ENCODE measurements at places on chromosomes 1 and 21.

GRCh38 chr1:221487781-221488524 lies 253.9 kb downstream of the DUSP10 start:
- H3K4me3 ChIP-seq: no peak overlapping the region
- peaks cover 2% of the 10 kb centered on the region for H3K27me3 ChIP-seq
- no peak overlapping the region for H3K27ac ChIP-seq
- peaks cover 9% of the 10 kb centered on the region for H3K4me1 ChIP-seq
- no peaks in the 10 kb centered on the region for H3K36me3 ChIP-seq

DNA sequence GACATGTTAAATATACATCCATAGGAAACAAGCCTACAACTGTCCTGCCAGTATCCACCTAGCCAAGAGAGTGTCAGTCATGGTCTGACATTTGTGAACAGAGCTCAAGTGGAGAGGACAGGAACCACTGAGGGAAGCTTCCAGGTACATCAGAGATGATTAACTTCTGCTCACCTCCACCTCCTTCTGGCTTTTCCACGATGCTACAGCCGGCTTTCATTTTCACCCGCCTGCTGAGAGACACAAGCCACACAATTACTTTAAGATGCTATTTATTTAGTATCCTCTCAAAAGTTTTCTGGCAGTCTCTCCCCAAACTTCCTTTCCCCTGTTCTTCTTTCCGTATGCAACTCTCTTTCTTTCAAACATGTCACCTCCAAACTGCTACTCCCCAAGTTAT lies 2.1 kb downstream of the ETV3 start:
- H3K4me1 ChIP-seq: peaks cover 88% of the 10 kb centered on the region
- H3K4me3 ChIP-seq: peak overlapping the region; percentile 97
- H3K27me3 ChIP-seq: no peaks in the 10 kb centered on the region

GRCh38 chr1:238772322-238772721 lies 614.0 kb upstream of the CHRM3 start:
- no peaks in the 10 kb centered on the region for H3K4me1 ChIP-seq
- DNase-seq: no peak
- H3K36me3 ChIP-seq: no peaks in the 10 kb centered on the region
- H3K27me3 ChIP-seq: no peaks in the 10 kb centered on the region
- H3K4me3 ChIP-seq: no peak overlapping the region

- H3K4me1 ChIP-seq: peaks cover under 1% of the 10 kb centered on the region
- no peaks in the 10 kb centered on the region for H3K27me3 ChIP-seq
- no peak for DNase-seq
- no peak overlapping the region for H3K4me3 ChIP-seq
- H3K27ac ChIP-seq: no peak overlapping the region
- H3K36me3 ChIP-seq: peaks cover 3% of the 10 kb centered on the region
These were observed 9.4 kb upstream of the MFAP2 start for GRCh38 chr1:16989676-16990391.

- DNase-seq: no peak
- H3K27ac ChIP-seq: no peak overlapping the region
- no peak overlapping the region for H3K4me3 ChIP-seq
- no peaks in the 10 kb centered on the region for H3K27me3 ChIP-seq
These were observed 71.1 kb downstream of the RABGAP1L start for GRCh38 chr1:174230399-174230798.

DNA sequence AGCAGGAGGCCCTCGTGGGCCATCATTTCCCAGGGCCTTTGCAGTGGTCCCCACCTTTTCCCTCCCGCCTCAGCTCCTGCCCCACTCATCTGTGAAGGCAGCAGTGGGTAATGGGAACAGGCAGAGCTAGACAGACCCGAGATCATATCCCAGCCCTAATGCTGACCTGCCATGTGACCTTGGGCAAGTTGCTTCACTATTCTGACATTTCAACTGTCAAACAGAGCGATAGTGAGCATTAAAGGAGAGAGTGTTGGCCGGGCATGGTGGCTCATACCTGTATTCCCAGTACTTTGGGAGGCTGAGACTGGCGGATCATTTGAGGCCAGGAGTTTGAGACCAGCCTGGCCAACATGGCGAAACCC lies 51.7 kb downstream of the RPS6KA1 start:
- no peaks in the 10 kb centered on the region for H3K4me1 ChIP-seq
- peaks cover 11% of the 10 kb centered on the region for H3K27me3 ChIP-seq
- H3K36me3 ChIP-seq: no peaks in the 10 kb centered on the region
- DNase-seq: no peak
- no peak overlapping the region for H3K27ac ChIP-seq

GRCh38 chr1:89732643-89733222 lies 88.1 kb upstream of the LRRC8D start:
- H3K36me3 ChIP-seq: no peaks in the 10 kb centered on the region
- H3K4me1 ChIP-seq: peaks cover 9% of the 10 kb centered on the region
- H3K27me3 ChIP-seq: peaks cover 3% of the 10 kb centered on the region
- no peak overlapping the region for H3K4me3 ChIP-seq
- no peak for DNase-seq
- no peak overlapping the region for H3K27ac ChIP-seq

DNA sequence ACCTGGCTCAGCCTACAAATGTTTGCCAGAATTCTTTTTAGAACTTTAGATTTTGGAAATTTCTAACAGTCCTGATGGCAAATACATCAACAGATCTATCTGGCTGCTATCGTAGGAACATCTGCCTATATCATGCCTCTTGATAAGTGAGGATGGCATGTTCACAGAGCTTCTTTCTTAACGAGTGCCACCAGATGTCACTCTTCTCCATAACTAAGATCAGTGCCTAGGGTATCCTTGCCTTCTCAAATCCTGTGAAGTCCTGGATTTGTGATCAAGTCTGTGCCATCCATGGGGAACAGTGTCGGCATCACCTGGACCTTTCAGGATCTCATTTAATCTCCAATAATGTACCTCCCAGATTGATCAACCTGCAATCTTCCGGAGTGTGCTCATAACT lies 36.5 kb upstream of the CD5L start:
- no peak overlapping the region for H3K4me3 ChIP-seq
- H3K27me3 ChIP-seq: peaks cover 18% of the 10 kb centered on the region
- no peaks in the 10 kb centered on the region for H3K4me1 ChIP-seq
- no peak for DNase-seq
- H3K36me3 ChIP-seq: no peaks in the 10 kb centered on the region
- no peak overlapping the region for H3K27ac ChIP-seq

DNA sequence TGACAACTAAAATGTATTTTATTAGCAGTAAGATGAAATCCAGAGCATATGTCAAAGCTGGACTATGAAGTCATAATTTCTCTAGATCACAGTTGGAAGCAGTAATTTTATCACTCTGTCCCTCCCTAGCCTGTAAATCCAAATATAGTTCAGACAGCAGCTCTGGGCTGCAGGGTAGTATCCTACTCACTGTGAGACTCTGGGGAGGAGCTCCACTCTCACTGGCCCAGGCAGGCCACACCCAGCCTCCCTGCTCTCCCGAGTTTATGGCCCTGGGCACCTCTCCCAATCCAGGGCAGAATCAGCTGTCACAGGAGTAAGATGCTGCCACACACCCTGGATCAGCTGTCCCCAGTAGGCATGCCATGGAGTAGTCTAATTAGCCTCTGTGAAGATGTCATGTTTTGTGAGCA lies 131.1 kb downstream of the HLCS start:
- DNase-seq: no peak
- no peaks in the 10 kb centered on the region for H3K36me3 ChIP-seq
- no peak overlapping the region for H3K4me3 ChIP-seq
- no peaks in the 10 kb centered on the region for H3K4me1 ChIP-seq
- no peaks in the 10 kb centered on the region for H3K27me3 ChIP-seq

GRCh38 chr1:93414749-93415148 lies 33.2 kb upstream of the FNBP1L start:
- H3K27ac ChIP-seq: no peak overlapping the region
- H3K4me1 ChIP-seq: no peaks in the 10 kb centered on the region
- no peak for DNase-seq
- H3K36me3 ChIP-seq: no peaks in the 10 kb centered on the region

DNA sequence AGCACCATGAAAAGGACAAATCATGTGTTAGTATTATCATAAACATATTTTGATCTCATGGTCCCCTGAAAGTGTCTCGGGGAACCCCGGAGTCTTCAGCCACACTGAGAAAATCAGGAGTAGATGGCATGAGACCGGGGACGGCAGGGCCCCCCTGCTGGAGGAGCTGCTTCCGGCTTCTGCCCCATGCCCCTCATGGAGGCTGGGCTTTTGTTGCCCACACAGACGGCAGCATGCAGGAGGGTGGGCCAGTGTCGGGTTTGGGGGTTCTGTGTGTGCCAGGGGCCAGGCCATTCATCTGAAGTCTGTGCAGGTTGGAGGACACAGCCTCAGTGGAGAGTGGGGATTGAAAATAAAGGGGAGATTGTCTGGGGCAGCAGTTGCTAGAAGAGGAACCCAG lies 75.1 kb upstream of the CD34 start:
- no peak overlapping the region for H3K27ac ChIP-seq
- H3K4me1 ChIP-seq: peaks cover 3% of the 10 kb centered on the region
- DNase-seq: no peak
- peaks cover 74% of the 10 kb centered on the region for H3K27me3 ChIP-seq
- no peak overlapping the region for H3K4me3 ChIP-seq
- no peaks in the 10 kb centered on the region for H3K36me3 ChIP-seq

DNA sequence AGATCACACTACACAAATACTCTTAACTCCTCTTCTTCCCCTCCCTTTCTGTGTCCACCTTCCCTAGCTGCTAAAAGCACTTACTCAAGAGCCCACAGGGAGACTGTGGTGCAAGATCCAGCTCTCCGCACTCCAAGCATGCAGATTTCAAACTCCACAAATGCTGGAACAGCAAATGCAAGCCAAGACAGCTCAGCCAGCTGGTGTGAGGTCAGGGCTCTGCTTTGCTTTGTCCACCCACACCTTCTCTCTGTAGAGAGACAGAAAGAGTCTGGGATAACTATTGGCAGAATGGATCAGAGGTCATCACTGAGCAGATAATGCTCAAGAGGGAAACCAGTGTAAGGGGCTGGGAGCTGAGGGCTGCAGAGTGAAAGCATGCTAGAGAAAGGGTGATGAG lies 45.2 kb upstream of the DPT start:
- peaks cover 3% of the 10 kb centered on the region for H3K4me1 ChIP-seq
- H3K27me3 ChIP-seq: peaks cover 2% of the 10 kb centered on the region
- H3K27ac ChIP-seq: no peak overlapping the region
- H3K4me3 ChIP-seq: no peak overlapping the region

GRCh38 chr1:209882942-209883340 lies 55.1 kb upstream of the SYT14 start:
- no peak overlapping the region for H3K4me3 ChIP-seq
- no peak for DNase-seq
- H3K27ac ChIP-seq: no peak overlapping the region
- H3K27me3 ChIP-seq: peaks cover 50% of the 10 kb centered on the region

DNA sequence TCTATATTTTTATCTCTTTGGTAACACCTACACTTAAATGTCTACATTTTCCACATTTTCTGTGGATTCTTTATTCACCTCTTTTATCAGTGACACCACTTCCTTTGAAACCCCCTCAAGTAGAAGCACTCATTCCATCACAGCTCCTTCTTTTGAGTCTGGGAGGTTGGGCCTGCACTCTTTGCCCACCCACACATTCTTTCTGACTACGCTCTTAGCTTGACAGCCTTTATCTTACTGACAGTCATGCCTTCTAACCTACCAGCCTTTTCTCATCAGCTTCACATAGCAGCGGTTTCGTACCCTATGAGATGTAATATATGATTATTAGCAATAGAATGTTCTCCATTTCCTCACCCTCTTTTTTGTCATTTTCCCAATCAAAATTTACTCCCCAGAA lies 151.9 kb downstream of the TNFSF18 start:
- H3K4me1 ChIP-seq: peaks cover 47% of the 10 kb centered on the region
- DNase-seq: no peak
- H3K27ac ChIP-seq: peak overlapping the region; percentile 81
- no peaks in the 10 kb centered on the region for H3K27me3 ChIP-seq

GRCh38 chr1:23466423-23466989 lies 17.5 kb downstream of the ASAP3 start:
- H3K4me1 ChIP-seq: no peaks in the 10 kb centered on the region
- no peak for DNase-seq
- H3K27ac ChIP-seq: no peak overlapping the region
- H3K27me3 ChIP-seq: no peaks in the 10 kb centered on the region

- H3K4me3 ChIP-seq: no peak overlapping the region
- H3K27me3 ChIP-seq: peaks cover 5% of the 10 kb centered on the region
- H3K36me3 ChIP-seq: no peaks in the 10 kb centered on the region
- H3K4me1 ChIP-seq: no peaks in the 10 kb centered on the region
- H3K27ac ChIP-seq: no peak overlapping the region
These were observed 32.8 kb downstream of the KRTAP24-1 start for GRCh38 chr21:30249936-30250335.

- H3K4me1 ChIP-seq: peaks cover 11% of the 10 kb centered on the region
- H3K4me3 ChIP-seq: peak overlapping the region; percentile 97
- DNase-seq: no peak
- peak overlapping the region; percentile 98 for H3K27ac ChIP-seq
- H3K36me3 ChIP-seq: peaks cover 2% of the 10 kb centered on the region
These were observed 1.2 kb downstream of the ALG14 start for GRCh38 chr1:95071539-95071938.

GRCh38 chr1:206713070-206713469 lies 28.4 kb downstream of the MAPKAPK2 start:
- H3K27ac ChIP-seq: no peak overlapping the region
- no peak overlapping the region for H3K4me3 ChIP-seq
- H3K4me1 ChIP-seq: peaks cover 32% of the 10 kb centered on the region
- no peaks in the 10 kb centered on the region for H3K27me3 ChIP-seq
- H3K36me3 ChIP-seq: no peaks in the 10 kb centered on the region

DNA sequence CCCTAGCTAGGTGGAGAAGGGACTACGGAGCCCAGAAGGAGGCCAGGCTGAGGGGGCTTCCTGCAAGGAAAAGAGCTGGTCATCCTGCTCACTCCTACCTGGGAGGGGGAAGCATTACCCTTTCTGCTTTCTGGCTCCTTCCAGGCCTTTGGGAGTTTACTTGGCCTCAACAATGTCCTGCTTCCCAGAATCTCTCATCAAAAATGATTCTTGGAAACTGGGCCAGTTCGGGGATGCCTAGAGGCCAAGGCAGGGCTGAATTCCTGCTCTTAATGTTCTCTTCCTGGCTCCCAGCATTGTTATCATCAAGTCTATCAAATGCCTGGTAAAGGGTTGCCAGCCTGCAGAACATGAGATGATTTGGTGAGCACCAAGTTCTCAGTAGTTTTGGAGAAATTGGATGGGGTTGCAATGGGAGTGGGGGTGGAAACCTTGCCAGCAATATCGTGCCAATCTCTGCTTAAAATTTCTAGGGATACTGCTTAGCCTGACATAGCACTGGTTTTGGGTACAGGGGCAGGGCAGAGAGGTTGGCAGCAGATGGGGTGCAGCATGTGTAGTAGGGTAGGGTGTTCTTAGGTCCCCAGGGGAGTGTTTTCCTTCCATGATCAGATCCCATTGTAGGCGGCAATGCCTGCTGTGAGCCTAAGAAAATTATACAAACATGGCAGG lies 7.7 kb upstream of the PAFAH2 start:
- DNase-seq: no peak
- H3K36me3 ChIP-seq: no peaks in the 10 kb centered on the region
- no peak overlapping the region for H3K4me3 ChIP-seq
- H3K27ac ChIP-seq: no peak overlapping the region
- peaks cover 3% of the 10 kb centered on the region for H3K27me3 ChIP-seq
- H3K4me1 ChIP-seq: peaks cover 5% of the 10 kb centered on the region

DNA sequence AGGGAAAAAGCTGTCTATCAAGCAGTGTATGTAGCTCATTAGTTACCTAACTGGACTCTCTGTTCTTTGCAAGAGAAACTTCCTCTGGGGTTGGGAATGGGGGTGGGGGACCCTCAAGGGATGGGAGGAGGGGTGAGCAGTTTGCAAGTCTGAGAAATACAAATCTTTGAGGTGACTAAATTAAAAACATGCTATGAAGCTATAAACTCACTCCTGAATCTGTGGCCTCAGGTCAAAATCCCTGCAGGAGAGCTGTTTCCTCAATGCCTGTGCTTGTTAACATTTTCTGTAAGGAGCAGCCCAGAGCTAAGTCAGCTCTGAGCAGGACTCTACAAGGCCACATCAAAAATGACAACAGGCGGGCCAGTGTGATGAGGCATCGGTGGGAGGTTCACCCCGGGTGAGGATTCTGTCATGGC lies 32.8 kb upstream of the PTPRC start:
- no peaks in the 10 kb centered on the region for H3K36me3 ChIP-seq
- H3K27me3 ChIP-seq: no peaks in the 10 kb centered on the region
- H3K4me1 ChIP-seq: peaks cover 8% of the 10 kb centered on the region
- no peak for DNase-seq
- H3K27ac ChIP-seq: no peak overlapping the region

Data from mesothelial cell of epicardium (in vitro differentiated cells).